ENCODE measurements at places on chromosomes 16 and 17. TPM values are rescaled to one million over a fixed set of nuclear protein-coding genes. Genes with fewer than 3 reads are reported as not detected.

Gene DOC2B
- total RNA-seq: 0.30 TPM

Gene NPIPB6
- 2.6 TPM for total RNA-seq

DNA sequence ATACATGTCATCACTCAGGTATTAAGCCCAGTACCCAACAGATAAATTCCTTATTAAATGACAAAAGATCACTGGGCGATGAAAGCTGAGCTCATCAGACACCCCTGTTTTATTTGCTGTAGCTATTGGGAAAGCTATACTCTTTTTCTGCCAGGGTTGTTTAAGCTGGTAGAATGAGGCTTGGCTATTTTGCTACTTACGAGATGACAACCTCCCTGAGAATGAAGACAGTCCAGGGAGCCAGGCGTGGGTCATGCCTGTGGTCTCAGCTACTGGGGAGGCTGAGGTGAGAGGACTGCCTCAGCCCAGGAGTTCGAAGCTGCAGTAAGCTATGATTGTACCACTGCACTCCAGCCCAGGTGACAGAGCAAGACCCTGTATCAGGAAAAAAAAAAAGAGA, 4.3 kb upstream of the SH2B1 start:
- no peak for DNase-seq

GRCh38 chr17:40027614-40028012, 12.4 kb downstream of the CSF3 start:
- DNase-seq: no peak

Gene TBC1D3G
- total RNA-seq: not detected

GRCh38 chr16:89293276-89294143, 76.0 kb downstream of the ZNF778 start:
- no peak for DNase-seq

DNA sequence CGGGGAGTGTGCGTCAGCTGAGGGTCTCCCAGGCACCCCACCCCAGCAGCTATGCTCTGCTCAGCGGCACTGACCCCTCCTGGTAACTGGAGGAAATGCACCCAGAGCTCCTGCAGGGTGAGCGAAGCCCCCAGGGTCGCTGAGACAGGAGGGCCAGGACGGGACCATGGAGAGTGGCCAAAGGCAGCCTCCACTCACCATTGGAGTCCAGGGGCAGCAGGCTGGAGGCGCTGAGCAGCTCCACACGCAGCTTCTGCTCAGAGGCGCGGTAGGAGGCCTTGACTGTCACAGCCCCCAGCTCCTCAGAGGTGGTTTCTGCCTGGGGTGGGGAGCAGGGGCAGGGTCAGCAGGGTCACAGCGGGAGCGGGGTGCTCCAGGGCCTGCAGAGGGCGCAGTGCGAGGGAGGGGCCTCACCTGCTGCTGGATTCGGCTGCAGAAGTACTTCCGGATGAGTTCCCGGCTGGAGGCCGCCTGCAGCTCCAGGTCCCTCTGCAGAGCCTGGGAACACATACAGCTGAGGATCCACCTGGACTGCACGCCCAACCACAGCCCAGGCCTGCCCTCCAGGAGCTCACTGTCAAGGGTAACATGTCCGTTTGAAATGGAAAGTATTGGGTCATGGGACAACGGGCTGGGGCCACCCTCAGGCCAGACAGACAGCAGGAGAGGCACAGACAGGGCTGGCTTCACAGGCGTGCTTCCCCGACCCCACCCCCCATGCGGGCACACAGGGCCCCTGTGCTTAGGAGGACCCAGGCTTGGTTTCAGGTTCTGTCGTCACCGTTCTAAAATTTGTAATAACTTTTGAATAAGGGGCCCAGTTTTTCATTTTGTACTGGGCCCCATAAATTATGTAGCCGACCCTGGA, 13.8 kb downstream of the UNC13D start:
- no peak for DNase-seq

Gene SLC35G6
- total RNA-seq: not detected

Gene C17orf50
- total RNA-seq: not detected

Gene PHF23
- total RNA-seq: 43.4 TPM

GRCh38 chr17:26818736-26819135, 475.2 kb upstream of the WSB1 start:
- DNase-seq: no peak

- DNase-seq: no peak
Observed at GRCh38 chr16:84759061-84759460, 59.3 kb downstream of the USP10 start.

Gene AOC3
- 2.4 TPM for total RNA-seq

Gene BIRC5
- 48.4 TPM for total RNA-seq

Gene PPL
- not detected for total RNA-seq

DNA sequence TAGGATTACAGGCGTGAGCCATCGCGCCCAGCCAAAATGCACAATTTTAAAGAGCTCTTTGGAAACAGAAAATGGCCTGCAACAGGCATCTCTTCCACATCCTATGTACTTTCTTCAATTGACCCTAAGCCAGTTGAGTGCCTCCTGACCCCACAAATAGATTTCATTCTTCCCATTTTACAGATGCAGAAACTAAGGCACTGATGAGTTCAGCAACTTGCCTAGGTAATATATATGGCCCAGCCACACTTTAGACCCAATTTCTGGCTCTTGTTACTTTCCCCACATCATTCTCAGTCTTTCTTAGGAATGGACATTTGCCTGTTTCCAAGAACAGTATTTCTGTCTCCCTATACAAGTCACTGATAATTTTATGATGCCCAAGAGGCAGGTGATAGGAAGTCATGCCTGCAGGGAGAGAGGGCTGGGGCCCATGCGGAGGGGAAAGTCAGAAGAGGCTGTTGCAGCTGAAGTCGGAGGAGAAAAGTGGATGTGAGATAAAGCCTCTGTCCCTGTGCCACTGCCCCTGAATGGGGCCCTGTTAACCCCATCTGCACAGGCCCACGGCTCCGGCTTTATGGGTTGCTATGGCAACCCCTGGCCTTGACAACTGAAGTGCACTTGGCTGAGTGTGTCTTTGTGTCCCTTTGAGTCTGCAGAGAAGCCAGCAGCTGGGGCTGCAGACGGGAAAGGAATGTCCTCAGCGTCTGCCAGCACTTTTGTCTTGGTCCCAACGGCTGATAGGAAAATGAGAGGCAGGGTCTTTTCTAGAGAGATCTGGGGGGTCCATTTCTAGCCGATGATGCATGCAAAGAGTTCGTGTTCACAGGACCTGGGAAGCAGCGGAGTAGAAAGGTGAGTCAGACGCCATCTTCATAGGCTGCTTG, 45.9 kb downstream of the ABAT start:
- DNase-seq: no peak

- DNase-seq: no peak
Observed at GRCh38 chr16:79912592-79913310, 312.2 kb upstream of the MAF start.

GRCh38 chr16:74291577-74292208, 4.9 kb upstream of the PSMD7 start:
- no peak for DNase-seq

- DNase-seq: no peak
Observed at GRCh38 chr17:81958633-81959342, 2.2 kb downstream of the NOTUM start.

DNA sequence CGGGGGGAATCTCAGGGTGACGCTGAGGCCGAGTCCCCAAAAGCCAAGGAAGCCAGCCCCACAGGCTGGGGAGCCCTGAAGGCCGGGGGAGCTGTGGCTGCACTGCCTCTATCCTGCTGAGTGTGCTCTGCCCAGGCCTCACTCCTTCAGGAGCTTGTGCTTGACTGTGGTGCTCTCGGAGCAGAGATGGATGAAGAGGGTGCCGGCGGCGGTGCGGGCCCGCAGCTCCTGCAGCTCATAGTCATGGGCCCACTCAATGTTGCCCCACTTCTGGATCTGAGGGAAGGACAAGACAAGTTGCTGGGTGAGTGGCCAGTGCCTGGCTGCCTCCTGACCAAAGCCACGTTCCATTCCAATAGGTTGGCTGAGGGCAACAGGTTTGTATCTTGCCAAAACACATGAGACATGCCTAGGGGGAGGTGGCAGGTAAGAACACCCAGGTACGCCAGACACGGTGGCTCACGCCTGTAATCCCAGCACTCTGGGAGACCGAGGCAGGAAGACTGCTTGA, 20.5 kb downstream of the ATPAF2 start:
- DNase-seq: no peak

Gene ZNF23
- total RNA-seq: 4.9 TPM

Gene KRT28
- total RNA-seq: not detected

Data from activated T-helper 2 cell treated with anti-CD3 and anti-CD28 coated beads, Interferon-gamma antibody, Interleukin-2, Interleukin-4, amounts not matched to agents 10 μg/mL and 5 μg/mL and 100 μg/mL, durations not matched to agents 14 hours and 24 hours and 36 hours (primary cell).